ENCODE measurements at places on chromosomes 1 and 21. TPM values are rescaled to one million over a fixed set of nuclear protein-coding genes. Genes with fewer than 3 reads are reported as not detected.

GRCh38 chr1:110605901-110606656, at the start of gene KCNA2:
Gene KCNA2, minus strand, starts transcription at chr1:110606358. Its CDS starts 1,576 bp downstream, at chr1:110604782.
- DNase-seq = no peak

DNA sequence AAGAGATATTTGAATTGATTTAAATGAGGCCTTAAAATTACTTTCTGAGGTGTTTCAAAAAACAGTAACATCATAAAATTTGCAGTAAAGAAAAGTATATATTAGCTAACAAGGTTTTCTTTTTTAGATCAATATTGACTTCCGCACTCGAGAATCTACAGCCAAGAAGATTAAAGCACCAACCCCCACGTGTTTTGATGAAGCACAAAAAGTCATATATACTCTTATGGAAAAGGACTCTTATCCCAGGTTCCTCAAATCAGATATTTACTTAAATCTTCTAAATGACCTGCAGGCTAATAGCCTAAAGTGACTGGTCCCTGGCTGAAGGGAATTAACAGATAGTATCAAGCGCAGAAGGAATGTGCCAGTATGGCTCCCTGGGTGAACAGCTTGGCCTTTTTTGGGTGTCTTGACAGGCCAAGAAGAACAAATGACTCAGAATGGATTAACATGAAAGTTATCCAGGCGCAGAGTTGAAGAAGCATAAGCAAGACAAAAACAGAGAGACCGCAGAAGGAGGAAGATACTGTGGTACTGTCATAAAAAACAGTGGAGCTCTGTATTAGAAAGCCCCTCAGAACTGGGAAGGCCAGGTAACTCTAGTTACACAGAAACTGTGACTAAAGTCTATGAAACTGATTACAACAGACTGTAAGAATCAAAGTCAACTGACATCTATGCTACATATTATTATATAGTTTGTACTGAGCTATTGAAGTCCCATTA, 3.6 kb downstream of the RGS1 start:
- no peak for DNase-seq

- no peak for DNase-seq
Observed at GRCh38 chr21:24729568-24729967, 877.7 kb downstream of the MRPL39 start.

- DNase-seq = no peak
Observed at GRCh38 chr1:180674603-180675530, 43.0 kb downstream of the XPR1 start.

DNA sequence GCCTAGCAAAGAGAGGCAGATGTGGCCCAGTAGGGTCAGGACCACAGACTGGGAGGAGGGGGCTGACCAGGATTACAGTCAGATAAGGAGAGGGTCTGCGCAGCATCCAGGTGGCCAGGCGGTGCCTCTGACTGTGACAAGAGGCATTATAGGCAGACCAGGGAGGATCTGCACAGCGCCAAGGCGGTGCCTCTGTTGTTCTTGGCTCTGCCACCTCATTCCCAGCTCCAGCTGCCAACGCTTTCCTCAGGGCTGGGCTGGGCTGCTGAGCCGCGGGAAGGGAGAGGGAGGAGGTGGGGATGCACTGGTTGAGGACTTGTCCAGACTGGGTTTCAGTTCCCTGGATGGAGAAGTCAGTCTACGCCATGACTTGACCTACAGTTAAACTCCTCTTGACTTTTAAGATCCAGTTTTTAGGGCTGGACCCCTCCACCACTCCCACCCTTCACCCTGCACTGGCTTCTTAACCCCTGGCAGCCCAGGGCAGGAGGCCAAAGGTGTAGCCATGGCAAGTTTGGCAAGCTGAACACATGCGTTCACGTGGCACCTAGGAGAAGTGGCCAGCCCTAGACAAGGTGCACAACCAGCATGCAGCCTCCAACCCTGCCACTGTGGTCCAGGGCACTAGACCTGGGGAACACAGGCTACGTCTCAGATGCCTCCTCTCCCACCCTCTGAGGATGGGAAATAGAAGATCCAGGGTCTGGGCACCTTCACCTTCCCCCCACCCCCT, 4.5 kb upstream of the CRABP2 start:
- DNase-seq = no peak

- no peak for DNase-seq
Observed at GRCh38 chr1:10980841-10981727, 31.4 kb upstream of the TARDBP start.

DNA sequence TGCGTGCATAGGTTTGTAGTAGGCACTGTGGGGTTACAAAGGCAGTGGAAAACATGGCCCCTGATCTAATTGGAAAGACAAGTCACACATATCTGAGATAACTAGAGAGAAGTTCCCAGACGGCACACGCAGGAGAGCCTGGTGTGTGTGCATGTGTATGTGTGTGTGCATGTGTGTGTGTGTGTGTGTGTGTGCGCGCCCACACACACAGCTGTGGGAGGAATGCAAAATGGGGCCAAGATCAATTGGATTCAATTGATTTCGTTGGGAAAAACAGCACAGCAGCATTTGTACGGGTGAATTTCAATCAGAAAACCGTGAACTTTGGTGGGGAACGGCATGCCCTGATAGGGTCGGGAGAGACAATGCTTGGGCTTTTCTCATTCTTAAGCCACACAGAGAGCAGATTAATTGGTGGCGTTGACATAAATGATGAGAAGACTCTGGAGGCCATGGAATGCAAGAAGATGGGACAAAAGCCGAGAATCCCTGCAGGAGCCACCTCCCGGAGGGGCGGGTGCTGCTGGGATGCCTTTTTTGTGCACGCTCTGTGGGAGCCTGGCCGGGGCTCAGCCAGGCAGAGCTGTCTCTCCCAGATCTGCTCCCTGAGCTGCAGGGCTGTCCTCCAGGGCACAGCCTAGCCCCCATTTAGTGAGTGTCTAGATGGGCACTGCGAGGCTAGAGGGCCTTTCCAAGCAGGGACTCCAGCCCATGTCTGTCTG, 322.0 kb downstream of the CAMTA1 start:
- DNase-seq = no peak

DNA sequence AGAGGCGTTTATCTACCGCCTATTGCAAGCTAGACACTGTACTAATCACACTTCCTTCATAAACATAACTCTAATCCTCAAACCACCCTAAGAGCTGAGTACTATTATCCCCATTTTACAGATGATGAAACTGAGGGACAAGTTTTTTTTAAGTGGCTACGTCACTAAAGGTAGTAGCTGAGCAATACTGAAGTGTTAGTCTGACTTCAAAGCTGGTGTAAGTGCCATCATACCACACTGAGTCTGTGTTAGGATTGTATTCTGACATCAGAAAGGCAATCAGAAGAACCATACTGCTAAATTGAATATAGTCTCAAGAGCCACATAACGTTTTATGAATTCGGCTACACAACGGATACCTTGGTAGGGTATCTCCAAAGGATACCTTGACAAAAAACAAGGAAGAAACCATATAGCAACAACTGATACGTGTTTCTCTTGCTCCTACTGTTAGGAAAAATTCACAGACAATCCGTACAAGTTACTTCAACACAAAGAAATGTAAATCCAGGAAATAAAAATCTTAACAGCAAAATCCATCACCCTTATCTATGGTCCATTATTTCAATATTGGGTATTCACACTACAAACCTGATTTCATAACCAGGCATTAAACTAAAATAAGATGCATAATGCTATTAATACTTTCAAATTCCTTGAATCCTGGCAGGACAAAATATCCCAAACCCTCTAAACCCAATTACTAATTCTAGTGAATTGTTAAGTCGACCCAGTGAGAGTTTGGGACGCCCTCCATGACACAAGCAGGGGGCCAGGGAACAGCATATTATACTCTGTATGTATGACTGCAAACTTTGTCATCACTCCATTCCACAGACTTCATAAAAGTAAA, 1.6 kb downstream of the TP53BP2 start:
- no peak for DNase-seq

GRCh38 chr1:6348511-6349191, 44.9 kb downstream of the ACOT7 start:
- DNase-seq = no peak

DNA sequence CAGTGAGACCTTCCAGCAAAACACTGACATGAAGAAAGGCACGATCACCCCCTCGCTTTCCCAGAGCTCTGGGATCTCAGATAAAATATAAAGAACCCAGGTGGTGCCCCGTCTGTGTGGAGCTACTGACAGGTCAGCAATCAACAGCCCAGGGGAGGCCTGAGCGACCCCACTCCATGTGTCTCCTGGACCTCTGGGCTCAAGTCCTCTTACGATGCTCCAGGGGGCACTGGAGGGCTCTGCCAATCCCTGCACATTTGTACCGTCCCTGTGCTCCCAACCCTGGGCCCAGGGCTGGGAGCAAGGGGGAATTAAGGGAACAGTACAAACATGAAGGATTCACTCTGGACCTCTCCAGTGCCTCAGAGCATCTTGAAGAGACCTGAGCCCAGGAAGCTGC, 12.5 kb downstream of the S100A7A start:
- no peak for DNase-seq

Gene NECTIN4
- not detected for total RNA-seq

Gene CHD1L
- 18.8 TPM for total RNA-seq

Gene FAM151A
- total RNA-seq = not detected

Gene FAM177B
- not detected for total RNA-seq

Gene CHIA
- not detected for total RNA-seq

Gene GNG4
- 0.80 TPM for total RNA-seq

Data from esophagus muscularis mucosa (tissue), 4 donors.